T-helper 9 cell (primary cell): ENCODE measurements at places on chromosomes 13 and 19.
A peak's percentile ranks its signal among the peaks of the same experiment; 100 is the strongest.

DNA sequence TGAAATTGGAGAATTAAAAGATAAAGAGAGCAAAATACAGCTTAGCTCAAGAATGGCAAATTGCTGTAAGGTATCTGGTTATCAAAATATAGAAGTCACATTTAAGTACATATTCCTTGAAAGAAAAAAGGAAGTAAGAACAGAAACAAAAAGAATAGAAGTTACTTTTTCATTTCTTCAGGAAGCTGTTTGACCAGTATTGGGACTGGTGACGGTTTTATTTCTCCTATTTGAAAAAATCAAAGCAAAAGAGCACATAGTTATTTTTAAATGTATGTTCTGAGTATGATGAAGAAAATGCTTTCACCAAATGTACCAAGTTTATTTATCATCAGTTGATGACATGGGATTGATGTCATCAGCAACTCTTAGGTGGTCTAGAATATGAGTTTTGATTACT lies 83.1 kb upstream of the OXGR1 start:
- DNase-seq, result no peak

DNA sequence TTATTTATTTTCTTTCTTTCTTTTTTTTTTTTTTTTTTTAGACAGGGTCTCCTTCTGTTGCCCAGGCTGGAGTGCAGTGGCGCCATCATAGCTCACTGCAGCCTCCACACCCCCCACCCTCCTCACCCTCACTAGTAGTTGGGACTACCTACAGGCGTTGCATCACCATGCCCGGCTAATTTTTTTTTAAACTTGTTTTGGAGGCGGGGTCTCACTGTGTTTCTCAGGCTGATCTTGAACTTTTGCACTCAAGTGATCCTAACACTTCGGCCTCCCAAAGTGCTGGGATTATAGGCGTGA lies 33.6 kb downstream of the GJA3 start:
- no peak for DNase-seq

- no peak for DNase-seq
Observed at GRCh38 chr13:46387064-46387851, at the start of gene RUBCNL. Gene RUBCNL, minus strand, starts transcription at chr13:46387252. Its CDS starts 14,777 bp downstream, at chr13:46372475.

DNA sequence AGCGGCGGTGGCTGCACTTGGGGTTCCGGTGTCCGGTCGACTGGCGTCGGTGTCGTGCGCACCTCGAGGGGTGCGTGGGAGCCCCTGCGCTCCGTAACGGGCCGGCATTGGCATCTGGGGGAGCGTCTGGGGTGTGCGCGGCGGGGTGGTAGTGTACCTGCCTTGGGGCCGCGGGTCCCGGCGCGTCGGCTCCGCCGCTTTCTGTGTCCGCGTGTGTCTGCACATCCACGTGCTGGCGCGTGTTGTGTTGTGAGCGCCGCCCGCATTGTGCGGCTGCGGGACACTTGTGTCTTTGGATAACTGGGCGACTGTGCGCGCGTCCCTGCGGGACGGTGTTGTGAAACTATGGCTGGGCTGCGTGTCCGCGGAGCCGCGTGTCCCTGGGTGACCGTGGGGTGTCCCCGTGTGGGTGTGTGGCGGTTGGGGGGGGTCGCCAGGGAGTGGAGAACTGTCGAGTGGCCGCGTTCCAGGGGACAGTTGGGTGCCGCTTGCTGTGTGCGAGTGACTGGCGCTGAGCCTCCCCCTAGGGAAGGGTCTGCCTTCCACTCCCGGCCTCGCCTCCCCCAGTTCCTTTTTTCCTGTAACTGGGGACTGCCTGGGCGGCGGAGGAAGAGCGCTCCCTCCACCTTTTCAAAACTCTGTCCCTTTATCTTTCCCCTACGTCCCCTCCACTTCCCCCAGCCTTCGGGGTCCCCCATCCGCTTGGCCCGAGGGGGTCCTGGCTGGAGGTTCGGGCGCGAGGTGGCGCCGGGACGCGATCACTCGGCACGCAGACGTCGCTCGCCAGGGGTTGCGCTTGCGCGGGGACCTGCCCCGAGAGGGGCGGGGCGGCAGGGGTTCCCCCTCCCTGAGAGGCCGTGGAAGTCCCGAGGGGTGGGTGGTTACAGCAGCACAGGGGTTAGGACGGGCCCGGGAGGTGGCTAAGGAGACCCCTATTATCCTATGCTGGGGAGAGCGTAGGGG lies 5.7 kb upstream of the NFIC start:
- DNase-seq, result peak; percentile 60

DNA sequence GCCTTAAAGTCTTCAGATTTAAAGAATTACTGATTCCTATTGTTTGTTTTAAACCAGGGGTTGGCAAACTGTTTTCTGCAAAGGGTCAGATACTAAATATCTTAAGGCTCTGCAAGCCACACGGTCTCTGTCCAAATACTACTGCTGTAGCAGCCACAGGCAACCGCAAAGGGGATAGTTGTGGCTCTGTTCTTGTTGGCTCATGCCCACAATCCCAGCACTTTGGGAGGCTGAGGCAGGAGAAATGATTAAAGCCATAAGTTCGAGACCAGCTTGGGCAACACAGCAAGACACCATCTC lies 22.4 kb downstream of the RANBP3 start:
- no peak for DNase-seq

GRCh38 chr13:72523049-72523448 lies 204.4 kb downstream of the MZT1 start:
- DNase-seq, result no peak

- DNase-seq, result peak; percentile 28
Observed at GRCh38 chr13:67224148-67224846, 5.8 kb downstream of the PCDH9 start.

DNA sequence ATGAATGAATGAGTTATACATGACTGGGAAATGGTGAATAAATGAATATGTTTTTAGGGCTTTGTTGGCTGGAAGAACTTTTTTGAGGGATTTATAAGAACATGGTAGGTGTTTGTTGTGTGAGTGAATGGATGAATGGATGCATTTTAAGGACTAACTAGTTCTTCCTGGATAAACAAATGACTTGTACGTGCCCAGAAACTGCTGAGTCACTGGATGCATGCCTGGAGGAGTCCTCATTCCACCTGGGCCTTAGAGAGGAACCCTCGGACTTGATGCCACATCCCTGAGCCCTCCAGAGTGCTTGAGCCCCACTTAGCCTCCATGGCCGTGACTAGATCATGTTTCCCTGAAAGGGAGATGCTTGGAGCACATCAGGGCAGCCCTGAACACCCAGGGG lies 153.4 kb downstream of the DPF1 start:
- DNase-seq, result no peak

- DNase-seq, result no peak
Observed at GRCh38 chr13:101594936-101595335, 142.5 kb downstream of the ITGBL1 start.

DNA sequence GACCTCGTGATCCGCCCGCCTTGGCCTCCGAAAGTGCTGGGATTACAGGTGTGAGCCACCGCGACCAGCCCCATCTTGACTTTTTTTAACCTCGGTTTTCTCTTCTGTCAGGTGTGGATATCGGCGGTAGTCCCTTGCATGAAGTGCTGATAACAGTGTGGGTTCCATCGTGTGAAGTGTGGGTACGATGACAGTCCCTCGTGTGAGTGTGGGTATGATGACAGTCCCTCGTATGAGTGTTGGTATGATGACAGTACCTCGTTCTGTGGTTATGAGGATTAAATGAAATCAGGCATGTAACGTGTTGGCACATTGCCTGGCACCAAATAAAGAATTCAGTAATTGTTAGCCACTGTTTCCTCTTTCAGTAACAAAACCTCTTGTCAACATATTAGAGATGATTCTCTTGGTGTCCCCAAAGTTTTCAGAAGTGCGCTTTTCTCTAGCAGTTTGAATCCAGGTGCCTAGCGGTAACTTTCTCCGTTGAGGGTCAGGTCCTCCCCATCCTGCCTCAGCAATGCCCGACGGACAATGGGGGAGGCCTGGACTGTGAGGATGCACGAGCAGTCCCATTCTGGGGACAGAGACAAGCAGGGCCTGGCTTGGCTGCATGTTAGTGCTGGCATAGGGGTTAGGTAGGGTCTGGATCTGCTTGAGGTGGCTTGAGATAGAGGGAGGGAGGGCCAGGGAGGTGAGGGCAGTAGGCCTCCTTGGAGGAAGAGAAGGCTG lies 15.3 kb downstream of the GATAD2A start:
- DNase-seq, result no peak

DNA sequence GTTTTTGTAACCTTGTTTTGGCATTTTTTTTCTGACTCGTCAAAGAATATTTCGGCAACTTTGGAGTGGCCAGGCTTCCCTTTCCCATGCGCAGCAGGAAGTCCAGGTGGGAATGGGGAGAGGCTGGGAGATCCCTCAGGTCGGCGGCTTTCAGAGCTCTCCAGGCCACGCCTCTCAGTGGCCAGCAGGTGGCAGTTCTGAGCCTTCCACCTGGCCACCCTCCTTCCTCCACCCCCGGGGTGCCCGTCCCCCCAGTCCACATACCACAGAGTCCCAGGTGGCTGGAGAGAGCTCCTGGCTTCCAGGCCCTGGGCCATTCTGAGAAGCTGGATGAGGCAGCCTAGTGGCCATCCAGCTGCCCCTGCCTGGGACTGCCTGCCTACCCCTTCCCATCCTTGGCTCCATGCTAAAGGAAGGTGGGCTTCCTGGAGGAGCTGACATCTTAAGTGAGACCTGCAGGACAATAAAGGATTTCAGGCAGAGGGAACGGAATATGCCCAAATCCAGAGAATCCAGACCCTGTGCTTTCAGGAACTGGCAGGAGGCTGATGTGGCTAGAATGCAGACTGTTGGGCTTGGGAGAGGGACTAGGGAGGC lies 46.3 kb downstream of the CCNE1 start:
- peak; percentile 22 for DNase-seq

GRCh38 chr19:29711584-29712132 lies 3.4 kb downstream of the C19orf12 start:
- no peak for DNase-seq

DNA sequence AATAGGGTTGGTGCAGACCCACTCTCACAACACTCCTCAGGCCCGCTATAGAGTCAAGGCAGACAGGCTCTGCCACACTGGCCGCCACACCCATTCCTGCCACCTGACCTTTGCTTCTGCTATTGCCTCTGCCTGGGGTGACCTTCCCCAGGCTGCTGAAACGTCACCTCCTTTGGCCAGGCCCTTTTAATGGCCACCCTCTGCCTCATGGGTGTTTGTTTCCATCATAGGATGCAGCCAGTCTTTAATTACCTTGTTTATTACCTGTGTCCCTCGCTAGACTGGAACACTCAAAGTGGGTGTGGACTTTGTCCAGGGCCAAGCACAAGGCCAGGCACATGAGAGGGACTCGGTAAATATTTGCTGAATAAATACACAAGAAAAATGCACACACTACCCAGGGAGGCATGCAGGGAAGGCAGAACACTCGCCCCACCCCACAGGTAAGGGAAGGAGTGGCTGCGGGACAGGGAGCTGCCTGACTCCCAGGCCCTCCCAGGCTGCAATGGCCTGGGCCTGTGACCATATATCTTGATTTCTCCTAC lies 3.2 kb downstream of the LSM4 start:
- DNase-seq, result no peak

- no peak for DNase-seq
Observed at GRCh38 chr13:95564091-95564490, 11.6 kb downstream of the CLDN10 start.

DNA sequence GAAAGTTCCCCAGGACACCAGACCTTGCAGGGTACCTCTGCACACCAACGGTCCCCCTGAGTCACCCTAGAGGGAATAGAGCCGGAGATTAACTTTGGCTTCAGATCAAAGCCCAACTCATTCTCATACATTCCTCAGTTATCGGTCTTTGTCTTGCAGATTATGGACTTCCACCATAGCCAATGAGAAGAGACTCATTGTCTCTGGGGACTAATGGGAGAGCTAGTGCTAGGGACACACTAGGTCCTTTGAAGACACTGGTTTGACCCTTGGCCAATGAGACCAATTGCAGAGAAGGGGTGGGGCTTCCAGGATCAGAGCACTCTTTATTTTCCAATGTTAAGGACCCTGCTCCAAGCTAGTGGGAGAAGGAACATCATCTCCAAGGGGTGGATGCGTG lies 6.1 kb downstream of the KLK7 start:
- DNase-seq, result no peak

- DNase-seq, result no peak
Observed at GRCh38 chr19:45123440-45123850, 30.5 kb downstream of the PPP1R37 start.

DNA sequence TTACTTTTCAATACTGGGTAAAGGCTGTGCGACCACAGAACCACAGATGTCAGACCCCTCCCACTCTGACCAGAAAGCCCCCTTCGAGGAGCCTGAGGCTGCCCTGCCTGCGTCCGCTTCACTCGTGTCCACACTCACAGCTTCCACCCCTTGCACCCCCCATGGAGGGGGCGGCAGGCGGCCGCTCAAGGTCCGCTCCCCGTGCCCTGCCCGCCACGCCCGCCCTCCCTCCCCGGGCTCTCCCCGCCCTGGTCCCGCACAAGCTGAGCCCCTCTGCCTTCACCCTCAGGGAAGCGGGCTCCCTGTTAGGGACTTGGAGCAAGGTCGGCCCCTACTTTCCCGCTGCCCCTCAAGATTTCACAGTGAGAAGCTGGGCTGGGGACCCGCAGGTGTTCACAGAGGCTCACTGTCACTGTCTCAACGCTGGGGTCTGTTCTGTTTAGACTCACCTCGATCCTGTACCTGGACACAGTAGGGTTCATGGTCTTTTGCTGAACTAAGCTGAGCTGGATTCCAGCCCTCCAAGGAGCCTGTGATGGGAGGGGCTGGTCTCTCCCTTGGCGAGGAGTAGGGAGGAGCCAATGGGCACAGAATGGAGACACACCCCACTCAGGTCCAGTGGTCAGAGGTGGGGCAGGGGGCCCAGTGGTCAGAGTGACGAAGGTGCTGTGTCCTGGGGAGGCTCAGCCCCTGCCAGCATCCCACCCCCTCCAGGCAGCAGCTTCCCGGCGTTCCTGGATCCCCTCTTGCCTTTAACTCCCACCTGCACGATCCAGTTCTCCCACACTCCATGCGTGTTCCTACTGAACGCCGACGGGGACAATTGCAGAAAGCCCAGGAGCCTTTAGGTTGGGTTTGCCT lies 69.5 kb downstream of the SPACA7 start:
- DNase-seq, result no peak

DNA sequence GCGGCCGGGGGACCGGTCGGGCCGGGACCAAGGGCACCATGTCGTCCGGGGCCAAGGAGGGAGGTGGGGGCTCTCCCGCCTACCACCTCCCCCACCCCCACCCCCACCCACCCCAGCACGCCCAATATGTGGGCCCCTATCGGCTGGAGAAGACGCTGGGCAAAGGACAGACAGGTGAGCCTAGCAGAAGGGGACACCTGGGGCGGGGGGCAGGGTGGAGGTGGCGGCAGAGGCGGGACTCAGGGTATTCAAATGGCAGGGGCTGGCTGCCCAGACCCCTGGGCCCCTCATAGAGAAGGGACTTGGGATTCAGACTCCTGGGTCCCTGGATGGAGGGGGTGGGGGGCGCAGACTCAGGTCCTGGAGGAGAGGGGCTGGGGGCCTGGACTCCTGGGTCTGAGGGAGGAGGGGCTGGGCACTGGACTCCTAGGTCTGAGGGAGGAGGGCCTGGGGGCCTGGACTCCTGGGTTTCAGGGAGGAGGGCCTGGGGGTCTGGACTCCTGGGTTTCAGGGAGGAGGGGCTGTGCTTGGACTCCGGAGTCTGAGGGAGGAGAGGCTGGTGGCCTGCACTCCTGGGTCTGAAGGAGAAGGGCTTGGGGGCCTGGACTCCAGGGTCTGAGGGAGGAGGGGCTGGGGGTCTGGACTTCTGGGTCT lies 735 bp downstream of the BRSK1 start:
- DNase-seq, result no peak

GRCh38 chr13:110984381-110984780 lies 69.5 kb upstream of the ANKRD10 start:
- DNase-seq, result no peak
